ENCODE measurements at places on chromosomes 7 and 10.

DNA sequence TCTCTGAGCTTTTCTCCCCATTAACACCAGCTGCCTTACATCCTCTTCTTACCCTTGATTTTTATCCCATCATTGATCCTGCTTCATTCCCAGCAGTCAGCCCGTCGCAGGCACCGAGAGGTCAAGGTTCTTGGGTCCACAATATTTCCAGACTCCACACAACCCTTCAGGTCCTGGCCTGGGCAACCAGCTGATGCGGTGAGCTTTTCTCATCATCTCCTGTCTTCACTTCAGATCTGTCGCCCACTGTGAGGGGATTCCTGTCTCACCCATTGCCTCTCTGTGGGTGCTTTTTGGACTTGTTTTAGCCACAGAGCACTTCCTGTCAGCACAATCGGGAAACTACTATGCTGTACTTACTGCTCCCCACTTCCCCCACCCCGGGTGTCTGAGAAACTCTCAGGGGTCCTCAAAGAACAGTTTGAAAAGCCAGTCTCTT, 8.4 kb upstream of the PVRIG start:
- no peak for DNase-seq

- DNase-seq: no peak
Measured at GRCh38 chr7:48170506-48170905, 752 bp upstream of the ABCA13 start.

- DNase-seq: no peak
Measured at GRCh38 chr10:47367646-47368045, 16.4 kb downstream of the ZNF488 start.

- DNase-seq: no peak
Measured at GRCh38 chr7:33196221-33196620, 66.9 kb downstream of the BBS9 start.

DNA sequence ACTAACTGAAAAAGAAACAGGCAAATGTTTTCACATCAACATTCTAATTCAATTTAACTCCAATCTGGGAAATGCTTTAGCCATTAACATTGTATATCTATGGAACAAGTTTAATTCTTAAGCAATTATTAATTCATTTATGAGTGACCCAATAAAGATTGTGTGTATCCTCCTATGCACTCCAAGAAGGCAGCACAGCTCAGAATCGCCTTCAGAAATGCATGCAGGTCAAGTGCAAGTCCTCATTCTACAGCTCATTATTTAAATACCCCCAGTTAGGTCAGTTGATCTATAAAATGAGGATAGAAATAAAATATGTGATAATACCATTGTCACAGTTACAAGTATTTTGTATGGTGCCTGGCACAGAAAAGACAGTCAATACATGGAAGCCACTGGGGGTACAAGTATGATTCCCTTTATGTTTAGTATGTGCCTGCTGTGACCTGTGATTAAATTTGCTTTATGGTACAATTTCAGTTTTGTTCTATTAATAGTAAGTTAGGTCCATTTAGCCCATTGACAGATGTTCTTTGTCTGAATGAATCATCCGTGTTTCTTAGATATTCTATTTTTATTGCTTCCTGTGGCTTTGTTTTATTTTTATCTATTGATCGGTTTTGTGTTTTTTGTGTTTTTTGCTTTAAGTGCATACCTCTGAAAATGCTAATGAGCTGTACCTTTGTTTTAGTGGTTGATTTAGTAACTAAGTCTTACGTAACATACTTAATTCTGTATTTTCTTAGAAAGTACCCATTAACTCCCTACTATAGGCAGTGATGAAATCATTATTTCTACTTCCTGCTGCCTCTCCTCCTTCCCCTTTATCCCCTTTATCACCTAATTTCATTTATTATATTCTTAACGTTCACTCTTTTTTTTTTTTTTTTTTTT, 42.8 kb downstream of the CPXM2 start:
- no peak for DNase-seq

DNA sequence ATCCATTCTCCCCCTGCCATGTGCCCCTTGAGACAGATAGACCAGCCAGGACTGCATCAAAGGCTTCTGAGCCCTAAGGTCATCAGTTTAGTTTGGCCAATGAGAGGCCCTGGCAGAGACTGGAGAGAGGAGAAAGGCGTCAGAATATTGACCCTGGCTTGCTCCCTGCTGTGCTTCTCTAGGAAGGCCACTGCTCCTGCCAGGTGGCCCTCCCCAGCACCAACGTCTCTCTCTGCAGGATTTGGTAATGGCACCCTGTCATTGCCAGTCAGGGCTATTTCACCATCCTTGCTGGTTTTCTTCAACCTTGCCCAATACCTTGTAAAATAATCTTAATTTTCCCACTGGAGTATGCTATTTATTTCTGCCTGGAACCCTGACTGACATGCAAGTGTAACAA, 38.8 kb upstream of the ZRANB1 start:
- no peak for DNase-seq

GRCh38 chr7:105336009-105336408, 52.7 kb downstream of the SRPK2 start:
- no peak for DNase-seq

Measured in T-helper 1 cell (primary cell).